Ammon's horn (tissue), 1 donor: ENCODE measurements at places on chromosomes 3 and 15.

GRCh38 chr3:11346416-11346815 is 74.2 kb downstream of the ATG7 start:
- no peak for DNase-seq

GRCh38 chr15:34847598-34847997 is 52.2 kb upstream of the ACTC1 start:
- no peak for DNase-seq

- DNase-seq = peak; percentile 91
These were observed 15.3 kb downstream of the NR2F2 start for GRCh38 chr15:96345560-96346399.

GRCh38 chr15:79868554-79868953 is 28.3 kb downstream of the MTHFS start:
- DNase-seq = no peak

DNA sequence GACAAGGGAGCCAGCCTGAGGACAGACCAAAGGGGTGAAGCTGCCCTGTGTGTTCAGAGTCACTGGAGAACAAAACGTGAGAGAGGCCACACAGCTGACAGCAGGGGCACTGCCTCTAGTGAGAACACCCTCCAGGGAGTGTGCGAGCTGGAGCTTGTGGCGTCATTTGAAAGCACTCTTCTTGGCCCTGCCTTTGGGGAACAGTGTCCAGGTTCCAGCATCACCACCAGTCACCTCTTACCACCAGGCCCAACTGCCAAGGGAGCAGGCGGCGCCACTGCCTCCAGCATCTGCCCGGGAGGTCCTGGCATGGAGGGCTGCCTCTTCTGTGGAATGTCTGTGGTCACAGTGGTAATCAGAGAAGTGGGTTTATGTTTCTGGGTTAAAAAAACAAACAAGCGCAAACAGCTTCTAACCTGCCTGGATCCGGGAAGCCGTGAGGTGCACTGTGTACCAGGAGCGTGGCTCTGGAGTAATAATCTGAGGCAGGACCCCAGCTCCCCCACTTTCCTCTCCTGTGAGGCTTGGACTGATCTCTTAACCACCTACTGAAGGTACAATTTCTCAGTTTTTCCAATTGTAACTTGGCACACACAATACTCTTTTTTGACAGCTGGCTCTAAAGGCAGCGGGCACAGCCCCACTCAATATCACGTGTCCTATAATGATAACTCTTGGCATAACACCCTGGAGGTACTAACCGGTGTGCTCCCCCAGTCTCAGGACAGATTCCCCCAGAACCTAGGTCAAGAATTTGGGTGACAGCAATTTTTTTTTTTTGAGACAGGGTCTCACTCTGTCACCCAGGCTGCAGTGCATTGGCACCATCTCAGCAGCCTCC is 32.2 kb upstream of the CDCP1 start:
- no peak for DNase-seq

- peak; percentile 34 for DNase-seq
These were observed 160.0 kb downstream of the FRMD5 start for GRCh38 chr15:44034933-44035624.

GRCh38 chr3:67526246-67526645 is 128.2 kb downstream of the SUCLG2 start:
- no peak for DNase-seq

DNA sequence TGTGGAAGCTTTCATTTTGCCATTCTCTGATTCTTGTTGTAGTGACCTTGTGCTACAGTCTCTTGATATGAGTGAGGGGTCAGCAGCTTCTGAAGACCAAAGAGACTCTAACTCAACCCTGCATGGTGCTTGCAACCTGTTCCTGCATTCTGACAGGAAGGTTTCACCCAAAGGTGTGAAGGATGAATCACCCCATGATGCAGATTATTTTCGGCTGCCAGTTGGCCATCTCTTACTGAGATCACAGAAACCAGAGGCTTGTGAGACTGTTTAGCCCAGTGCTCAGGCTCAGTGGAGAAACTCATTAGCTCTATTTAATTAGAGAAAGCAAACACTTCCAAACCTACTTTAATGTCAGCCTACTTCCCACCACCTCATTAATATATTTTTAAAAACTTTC is 29.2 kb upstream of the TPRG1 start:
- DNase-seq = no peak

- DNase-seq = no peak
These were observed 1.1 kb downstream of the RPS27L start for GRCh38 chr15:63156086-63156710.

- DNase-seq = no peak
These were observed 30.1 kb downstream of the BDH1 start for GRCh38 chr3:197525706-197526105.

GRCh38 chr15:48090666-48091065 is 30.1 kb upstream of the SLC24A5 start:
- DNase-seq = no peak

- no peak for DNase-seq
These were observed 178.6 kb downstream of the ADAMTS9 start for GRCh38 chr3:64509206-64509605.

GRCh38 chr3:107328069-107328468 is 49.2 kb upstream of the CCDC54 start:
- DNase-seq = no peak

DNA sequence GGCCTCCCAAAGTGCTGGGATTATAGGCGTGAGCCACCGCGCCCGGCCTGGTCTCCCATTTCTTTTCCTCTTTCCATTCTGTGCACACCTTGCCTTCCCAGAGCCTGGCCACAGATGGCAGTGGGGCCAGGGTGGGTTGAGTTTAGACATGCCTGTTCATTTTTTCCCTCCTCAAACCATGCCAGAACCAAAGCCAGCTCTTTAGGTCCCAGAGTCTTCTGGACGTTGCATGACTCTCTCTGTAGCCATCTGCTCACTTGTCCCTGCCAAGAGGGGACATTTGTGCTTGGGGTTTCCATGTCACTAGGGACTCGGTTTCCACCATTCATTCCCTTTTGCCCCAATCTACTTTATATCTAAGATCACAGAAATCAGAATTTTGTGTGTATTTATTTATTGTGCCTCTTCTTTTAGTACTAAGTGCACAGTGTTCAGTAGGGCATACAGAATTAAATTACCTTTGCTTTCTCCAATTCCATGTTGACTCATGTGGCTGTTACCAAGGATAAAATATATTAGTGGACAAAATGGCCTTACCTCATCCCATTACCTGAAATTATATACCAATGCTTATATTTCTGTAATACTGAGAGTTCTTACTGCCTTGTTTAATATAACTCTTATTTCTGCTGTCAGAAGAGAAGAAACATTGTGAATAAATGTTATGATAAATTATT is 49.6 kb downstream of the USP13 start:
- DNase-seq = no peak
